ENCODE measurements at places on chromosomes 4 and X.

DNA sequence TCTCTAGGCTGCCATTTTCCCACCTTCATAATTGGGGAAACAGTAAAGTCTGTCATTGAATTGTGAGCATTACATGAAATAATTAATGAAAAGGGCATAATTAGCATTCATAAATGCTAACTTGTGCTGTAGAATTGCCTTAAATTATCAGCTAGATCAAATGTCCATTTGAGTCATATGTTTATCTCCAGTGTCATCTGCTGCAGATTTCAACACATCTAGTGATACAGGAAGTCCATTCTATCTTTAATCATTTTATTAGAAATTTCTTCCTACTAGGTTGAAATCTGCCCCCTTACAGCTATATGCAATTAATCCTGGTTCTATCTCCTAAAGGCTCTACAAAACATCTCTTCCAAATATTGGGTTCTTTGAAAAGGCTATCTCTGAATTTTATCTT, 240.3 kb upstream of the GALNT7 start:
- no peak for DNase-seq

- no peak for DNase-seq
Measured at GRCh38 chr4:186058253-186058979, 10.5 kb upstream of the TLR3 start.

DNA sequence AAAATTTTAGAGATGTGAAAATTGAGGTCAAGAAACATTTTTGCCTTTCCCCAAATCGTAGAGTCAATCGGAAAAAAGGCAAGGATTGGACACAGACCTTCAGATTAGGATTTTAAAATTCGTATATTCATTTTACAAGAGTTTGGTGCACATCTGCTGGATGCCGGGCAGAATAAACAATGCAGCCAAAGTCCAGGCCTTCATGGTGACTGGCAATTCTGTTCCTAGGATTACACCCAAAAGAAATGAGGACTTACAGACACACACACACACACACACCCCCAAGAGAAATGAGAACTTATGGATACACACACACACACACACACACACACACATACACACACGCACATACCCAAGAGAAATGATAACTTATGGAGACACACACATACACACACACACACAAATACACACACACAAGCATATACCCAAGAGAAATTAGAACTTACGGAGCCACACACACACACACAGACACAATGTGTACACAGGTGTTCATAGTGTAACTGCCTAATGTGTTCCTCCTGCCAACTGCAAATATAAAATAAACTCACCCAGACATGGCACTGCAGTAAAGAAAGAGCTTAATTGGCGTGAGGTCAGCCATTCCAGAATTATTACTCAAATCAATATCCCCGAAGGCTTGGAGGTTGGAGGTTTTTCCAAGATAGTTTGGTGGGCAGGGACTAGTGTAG, 165.7 kb upstream of the STS start:
- DNase-seq = no peak

DNA sequence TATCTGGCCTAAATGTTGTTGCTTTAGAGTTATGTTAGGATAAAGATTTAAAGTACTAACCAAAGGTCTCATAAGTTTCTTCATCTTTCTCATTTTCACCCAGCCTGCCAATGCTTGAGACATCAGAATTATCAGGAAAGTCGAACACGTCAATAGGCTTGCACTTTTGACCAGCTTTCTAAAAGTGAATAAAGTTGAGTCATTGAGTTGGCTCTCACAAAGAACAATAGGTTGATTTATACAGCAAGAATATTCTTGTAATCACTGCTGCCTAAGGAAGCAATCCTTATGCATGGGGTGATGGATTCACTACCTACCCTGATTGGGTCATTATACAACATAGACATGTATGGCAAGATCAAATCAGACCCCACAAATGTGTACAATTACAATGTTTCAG, 5.0 kb downstream of the CENPU start:
- DNase-seq = no peak

GRCh38 chrX:13692771-13693231, 3.9 kb downstream of the RAB9A start:
- DNase-seq = no peak

GRCh38 chrX:9845578-9845952, 59.3 kb downstream of the SHROOM2 start:
- DNase-seq = no peak

All from T-helper 9 cell (primary cell).